Gastroesophageal sphincter (tissue), 4 donors: ENCODE measurements at places on chromosomes 5 and 9. TPM values are rescaled to one million over a fixed set of nuclear protein-coding genes. Genes with fewer than 3 reads are reported as not detected.

- no peak overlapping the region for H3K27ac ChIP-seq
- no peaks in the 10 kb centered on the region for H3K27me3 ChIP-seq
- ATAC-seq = no peak
- H3K4me3 ChIP-seq = no peak overlapping the region
- H3K4me1 ChIP-seq = no peaks in the 10 kb centered on the region
- no peaks in the 10 kb centered on the region for H3K36me3 ChIP-seq
Observed at GRCh38 chr5:140166911-140167310, 8.1 kb upstream of the CYSTM1 start.

GRCh38 chr5:4862500-4862899, 277.6 kb upstream of the ADAMTS16 start:
- no peak overlapping the region for H3K4me3 ChIP-seq
- no peaks in the 10 kb centered on the region for H3K27me3 ChIP-seq
- H3K27ac ChIP-seq = no peak overlapping the region
- ATAC-seq = no peak

GRCh38 chr5:135308752-135309151, 90.3 kb downstream of the MACROH2A1 start:
- H3K27ac ChIP-seq = no peak overlapping the region
- H3K4me1 ChIP-seq = no peaks in the 10 kb centered on the region
- H3K4me3 ChIP-seq = no peak overlapping the region
- no peaks in the 10 kb centered on the region for H3K36me3 ChIP-seq
- ATAC-seq = no peak

DNA sequence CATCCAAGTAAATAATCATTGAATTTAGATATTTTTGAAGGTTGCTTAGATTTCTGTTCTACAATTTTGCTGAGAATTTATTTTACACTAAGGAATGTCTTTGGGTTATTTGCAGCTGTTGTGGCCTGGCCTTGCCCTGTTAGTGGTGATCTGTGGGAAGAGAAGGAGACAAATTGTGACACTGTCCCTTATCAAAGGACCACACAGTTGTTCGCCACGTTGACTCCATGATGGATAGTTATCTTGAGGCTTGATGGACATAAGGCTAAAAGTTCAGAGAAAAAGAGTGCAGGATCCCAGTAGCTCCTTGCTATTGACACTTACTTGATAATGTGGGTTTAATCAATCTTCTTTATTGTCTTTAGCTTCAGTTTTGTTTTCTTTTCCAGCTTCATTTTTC, 186.6 kb upstream of the MEF2C start:
- no peaks in the 10 kb centered on the region for H3K4me1 ChIP-seq
- H3K27me3 ChIP-seq = no peaks in the 10 kb centered on the region
- no peak overlapping the region for H3K4me3 ChIP-seq
- ATAC-seq = no peak

- H3K27me3 ChIP-seq = no peaks in the 10 kb centered on the region
- peaks cover 3% of the 10 kb centered on the region for H3K36me3 ChIP-seq
- H3K27ac ChIP-seq = peak overlapping the region; percentile 35
- no peak for ATAC-seq
Observed at GRCh38 chr5:68222310-68222709, 6.8 kb downstream of the PIK3R1 start.

DNA sequence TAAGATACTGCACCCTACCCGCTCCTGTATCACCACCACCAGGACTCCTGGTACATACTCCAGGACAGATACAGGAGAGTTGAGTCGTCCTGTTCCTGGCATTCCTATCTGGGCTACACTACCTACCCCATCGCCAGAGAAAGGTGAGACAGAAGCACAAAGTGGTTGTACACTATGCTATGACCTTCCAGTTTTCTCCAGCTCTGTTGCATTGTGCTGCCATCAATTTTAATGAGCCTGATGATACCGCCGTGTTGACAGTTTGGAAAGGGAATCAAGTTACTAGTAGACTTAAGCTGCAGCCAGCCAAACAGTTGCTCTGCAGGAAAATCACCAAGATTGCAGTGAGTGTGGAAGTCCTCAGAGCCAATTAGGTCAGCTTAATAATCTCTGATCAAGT, 35.2 kb downstream of the ANP32B start:
- H3K36me3 ChIP-seq = no peaks in the 10 kb centered on the region
- no peak for ATAC-seq
- no peak overlapping the region for H3K4me3 ChIP-seq
- no peaks in the 10 kb centered on the region for H3K27me3 ChIP-seq
- H3K4me1 ChIP-seq = no peaks in the 10 kb centered on the region

- H3K27ac ChIP-seq = no peak overlapping the region
- no peak for ATAC-seq
- no peaks in the 10 kb centered on the region for H3K27me3 ChIP-seq
- H3K4me1 ChIP-seq = no peaks in the 10 kb centered on the region
Observed at GRCh38 chr5:58827463-58827862, 244.6 kb downstream of the RAB3C start.

Gene IGFBPL1
- 2.4 TPM for total RNA-seq

Gene ACOT12
- total RNA-seq = not detected

Gene HACD4
- 9.8 TPM for total RNA-seq
